Activated T-helper 1 cell treated with anti-CD3 and anti-CD28 coated beads, Interleukin-12 subunit alpha, Interleukin-12 subunit beta, Interleukin-2, Interleukin-4 antibody, amounts not matched to agents 30 ng/mL and 10 ng/mL and 1 ng/mL, durations not matched to agents 14 hours and 24 hours and 36 hours (primary cell): ENCODE measurements at places on chromosomes 3 and 15.

GRCh38 chr3:40971191-40972168 is 227.8 kb upstream of the CTNNB1 start:
- peak; percentile 24 for DNase-seq

DNA sequence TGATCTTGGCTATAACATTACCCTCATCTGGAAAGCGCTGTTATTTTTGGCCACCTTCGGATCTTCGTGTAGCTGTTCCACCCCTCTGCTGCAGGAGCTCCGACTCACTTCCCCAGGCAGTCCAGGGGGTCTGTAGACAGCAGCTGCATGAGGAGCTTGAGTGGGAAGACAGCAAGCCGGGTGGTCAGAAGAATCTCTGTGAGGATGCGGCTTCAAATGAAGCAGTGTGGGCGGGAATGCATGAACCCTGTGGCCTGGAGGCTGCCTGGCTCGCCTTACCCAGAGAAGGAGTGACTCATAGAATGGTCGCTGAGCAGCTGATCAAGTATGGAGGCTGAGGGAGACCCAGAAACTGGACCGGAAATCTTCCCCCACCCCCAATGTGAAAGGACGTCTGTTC is 45.2 kb upstream of the NR2F2 start:
- no peak for DNase-seq

GRCh38 chr15:75063338-75063737 is 39.9 kb downstream of the PPCDC start:
- DNase-seq = no peak

DNA sequence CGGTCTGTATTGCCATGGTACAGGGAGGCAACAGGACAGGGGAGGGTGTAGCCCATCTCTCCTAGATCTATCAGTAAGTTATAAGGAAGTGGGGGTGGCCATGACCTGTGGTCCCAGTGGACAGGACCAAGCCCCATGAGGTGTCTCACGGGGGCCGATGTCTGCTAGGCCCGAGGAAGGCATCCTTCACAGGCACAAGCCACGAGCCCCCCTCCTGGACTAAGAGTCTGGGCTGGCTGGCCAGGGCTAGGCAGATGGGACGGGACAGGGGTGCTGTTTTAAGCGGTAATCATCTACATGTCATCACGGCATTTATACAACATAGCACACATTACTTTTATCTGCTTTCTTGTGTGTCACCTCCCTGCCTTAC is 2.6 kb upstream of the TBC1D2B start:
- no peak for DNase-seq

DNA sequence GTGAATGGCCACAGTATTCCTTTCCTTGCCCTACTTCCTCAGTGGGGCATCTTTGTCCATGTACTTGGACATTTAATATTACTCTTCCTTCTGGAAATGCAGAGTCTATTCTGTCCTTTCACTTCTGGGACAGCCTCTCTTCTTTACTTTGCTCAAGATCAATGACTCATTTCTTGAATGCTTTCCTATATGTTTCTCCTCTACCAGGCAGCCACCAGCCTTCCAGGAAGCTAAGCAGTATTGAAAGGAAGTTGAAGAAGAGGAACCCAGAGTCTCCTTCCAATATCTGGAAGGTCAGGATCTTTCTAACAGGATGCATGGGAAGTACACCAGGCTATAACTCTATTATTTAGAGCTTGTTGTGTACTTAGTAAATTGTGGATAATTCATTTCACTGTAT is 182.8 kb downstream of the CD47 start:
- no peak for DNase-seq

DNA sequence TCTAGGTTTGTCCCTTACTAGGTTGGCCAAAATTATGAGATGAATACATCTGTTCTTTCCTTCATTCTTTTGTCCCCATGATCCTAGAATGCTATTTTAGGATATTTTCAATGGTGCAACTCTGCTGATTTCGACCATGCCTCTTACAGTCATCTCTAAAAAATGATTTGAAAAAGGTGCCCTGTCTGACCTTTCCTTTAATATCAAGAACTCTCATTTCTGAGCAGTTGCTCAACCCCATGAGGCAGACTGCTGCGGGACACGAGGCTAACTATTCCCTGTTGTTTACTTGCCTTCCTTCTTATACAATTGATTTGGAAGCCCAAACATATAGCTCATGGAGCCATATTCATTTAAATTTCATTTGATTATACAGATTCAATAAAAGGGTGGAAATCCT is 14.6 kb downstream of the PLSCR2 start:
- no peak for DNase-seq
